ENCODE measurements at places on chromosomes 1 and 21.

DNA sequence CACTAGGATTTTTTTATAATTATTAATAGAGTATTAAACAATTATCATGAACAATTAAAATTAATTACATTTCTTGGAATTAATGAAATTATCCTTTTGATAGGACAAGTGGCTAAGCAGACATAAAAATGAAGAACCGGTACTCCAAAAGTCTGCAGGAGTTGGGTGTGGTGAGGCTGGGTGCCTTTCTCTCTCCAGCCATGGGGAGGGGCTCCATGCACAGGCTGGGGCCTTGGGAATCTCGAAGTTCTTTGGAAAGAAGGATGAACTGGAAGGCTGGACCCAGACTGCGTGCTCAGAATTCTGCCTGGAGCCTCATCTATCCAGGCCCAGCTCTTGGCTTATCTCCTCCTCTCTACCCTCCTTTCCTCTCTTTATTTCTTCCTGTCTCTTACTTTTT, 94.1 kb downstream of the ACTL8 start:
- DNase-seq: no peak

- no peak for DNase-seq
These were observed 49.4 kb downstream of the NFIA start for GRCh38 chr1:61131716-61132115.

- no peak for DNase-seq
These were observed 15.1 kb downstream of the ERRFI1 start for GRCh38 chr1:8011016-8011415.

GRCh38 chr1:917466-918091, 6.1 kb upstream of the SAMD11 start:
- DNase-seq: no peak

GRCh38 chr1:94156096-94156625, 35.2 kb upstream of the ABCA4 start:
- DNase-seq: no peak

DNA sequence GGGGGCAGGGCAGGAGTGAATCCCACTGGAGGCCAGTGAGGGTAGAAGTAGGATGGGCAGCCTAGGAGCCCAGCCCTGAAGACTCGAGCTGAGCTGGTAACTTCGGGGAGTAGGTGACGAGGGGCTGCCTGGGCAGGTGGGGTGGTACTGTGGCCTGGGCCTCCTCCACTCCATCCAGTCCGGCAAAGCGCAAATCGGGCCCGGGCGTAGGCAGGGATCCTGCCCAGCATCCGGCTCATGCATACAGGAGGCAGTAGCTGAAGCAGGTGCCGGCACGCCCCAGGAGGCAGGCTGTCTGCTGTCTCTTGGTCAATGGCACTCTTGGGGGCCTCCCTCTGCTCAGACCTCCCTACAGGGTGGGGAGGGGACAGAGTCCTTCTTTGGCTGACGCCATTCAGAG, 1.3 kb upstream of the TNFRSF25 start:
- DNase-seq: no peak

DNA sequence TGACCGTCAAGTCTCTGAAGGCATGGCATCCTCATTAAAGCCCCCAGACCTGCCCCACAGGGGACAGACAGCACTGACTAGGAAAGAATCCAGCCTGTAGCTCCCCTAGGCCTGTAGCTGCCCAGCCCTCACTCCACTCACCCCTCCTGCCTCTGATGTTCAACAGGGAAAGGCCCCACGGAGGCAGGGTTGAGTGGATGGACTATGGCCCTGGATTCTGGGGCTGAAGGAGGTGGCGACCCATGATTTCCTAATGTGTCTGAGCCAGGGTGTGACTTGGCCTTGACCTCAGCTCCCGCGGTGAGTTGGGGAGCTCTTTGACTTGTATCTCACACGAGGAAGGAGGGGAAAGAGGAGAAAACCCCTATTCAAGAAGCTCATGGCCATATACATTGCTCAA, 238.5 kb upstream of the CSF3R start:
- DNase-seq: no peak

- DNase-seq: no peak
These were observed 76.6 kb downstream of the ABCA4 start for GRCh38 chr1:94044290-94044790.

DNA sequence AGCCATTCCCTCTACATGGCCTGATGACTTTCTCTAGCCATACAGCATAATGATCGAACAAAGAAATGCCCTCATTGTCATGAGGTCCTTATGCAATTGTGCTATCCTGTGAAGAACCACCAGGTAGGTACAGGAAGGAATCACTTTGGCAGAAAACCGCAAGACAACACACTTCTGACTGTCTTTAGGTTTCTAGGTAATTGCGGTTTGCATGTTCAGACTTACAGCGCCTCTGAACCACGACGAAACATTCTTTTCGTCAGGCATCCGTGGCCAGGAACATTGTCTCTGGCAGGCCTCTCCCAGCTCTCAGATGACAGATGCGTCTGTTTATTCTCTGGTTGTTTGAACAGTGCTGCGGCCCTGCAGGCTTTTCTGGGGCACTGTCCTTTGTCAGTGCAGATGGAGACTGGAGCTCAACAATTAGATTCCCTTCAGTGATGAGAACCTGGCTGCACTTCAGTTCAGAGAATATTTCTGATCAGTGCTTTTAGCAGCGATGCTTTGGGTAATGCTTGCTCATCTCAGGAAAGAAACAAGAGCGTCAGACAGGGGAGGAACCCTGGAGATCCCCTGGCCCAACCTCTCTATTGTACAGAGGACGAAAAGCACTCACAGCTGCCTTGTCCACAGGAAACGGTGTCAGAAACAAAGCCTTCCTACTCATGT, 63.4 kb downstream of the B3GALT5 start:
- no peak for DNase-seq

GRCh38 chr21:29293495-29293894, 5.2 kb upstream of the BACH1 start:
- DNase-seq: no peak

All from neural crest cell (in vitro differentiated cells).